Dorsolateral prefrontal cortex (tissue), 122 donors: ENCODE measurements at places on chromosomes 11 and 22.

DNA sequence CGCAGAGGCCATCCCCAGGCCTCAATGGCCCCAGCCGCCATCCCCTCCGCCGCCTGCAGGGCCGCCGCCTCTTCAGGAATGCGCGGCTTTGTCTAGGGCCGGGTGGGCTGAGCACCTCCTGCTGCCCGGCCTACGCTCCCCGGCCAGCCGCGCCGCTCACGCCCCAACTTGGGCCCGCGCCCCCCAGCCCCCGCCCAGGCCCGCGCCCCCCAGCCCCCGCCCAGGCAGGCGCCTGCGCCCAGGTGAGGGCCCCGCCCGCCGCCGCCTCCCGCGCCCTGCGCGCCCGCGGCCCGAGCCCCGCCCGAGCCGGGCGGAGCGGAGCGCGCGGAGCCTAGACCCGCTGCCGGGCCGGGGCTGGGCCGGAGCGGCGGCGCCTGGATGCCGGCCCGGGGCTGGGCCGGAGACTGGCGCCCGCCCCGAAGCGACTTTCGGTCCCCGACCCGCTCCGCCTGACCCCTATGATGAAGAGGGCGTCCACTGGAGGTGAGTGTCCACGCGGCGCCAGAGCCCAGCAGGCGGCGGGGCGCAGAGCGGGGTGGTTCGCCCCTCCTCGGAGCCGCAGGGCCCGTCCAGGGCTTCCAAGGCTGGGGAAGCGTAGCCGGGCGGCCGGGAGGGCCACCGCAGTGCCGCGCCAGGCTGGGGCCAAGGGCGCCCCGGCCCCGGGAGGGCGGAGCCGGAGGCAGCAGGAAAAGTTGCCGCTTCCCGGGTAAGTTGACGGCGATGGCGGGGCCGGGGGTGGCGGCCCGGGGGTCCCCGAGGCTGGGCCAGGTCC lies 34.3 kb upstream of the PRODH start:
- DNase-seq = no peak

DNA sequence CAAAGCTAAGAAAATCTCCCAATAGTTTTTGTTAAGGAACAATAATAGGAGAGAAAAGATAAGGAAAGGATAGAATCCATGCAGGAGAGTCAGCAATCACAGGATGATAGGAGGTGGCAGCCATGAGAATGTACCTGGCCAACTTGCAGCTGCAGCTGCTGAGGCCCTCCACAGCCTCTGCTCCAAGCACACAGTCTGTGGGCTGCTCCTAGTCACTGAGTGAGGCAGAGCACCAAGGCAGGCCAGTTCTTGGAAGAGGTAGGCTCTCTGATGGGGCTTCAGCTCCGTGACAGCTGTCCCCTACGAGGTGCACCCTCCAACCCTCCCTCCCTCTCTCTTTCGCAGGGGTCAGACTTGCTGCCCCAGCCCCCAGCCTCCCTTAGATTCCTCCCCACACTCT lies 5.5 kb upstream of the KCNJ1 start:
- DNase-seq = no peak

GRCh38 chr11:132036746-132037466 lies 666.5 kb downstream of the NTM start:
- DNase-seq = no peak

GRCh38 chr22:23159291-23159630 lies 14.0 kb downstream of the RAB36 start:
- DNase-seq = no peak

GRCh38 chr11:2664791-2665525 lies 34.8 kb downstream of the KCNQ1OT1 start:
- DNase-seq = no peak

DNA sequence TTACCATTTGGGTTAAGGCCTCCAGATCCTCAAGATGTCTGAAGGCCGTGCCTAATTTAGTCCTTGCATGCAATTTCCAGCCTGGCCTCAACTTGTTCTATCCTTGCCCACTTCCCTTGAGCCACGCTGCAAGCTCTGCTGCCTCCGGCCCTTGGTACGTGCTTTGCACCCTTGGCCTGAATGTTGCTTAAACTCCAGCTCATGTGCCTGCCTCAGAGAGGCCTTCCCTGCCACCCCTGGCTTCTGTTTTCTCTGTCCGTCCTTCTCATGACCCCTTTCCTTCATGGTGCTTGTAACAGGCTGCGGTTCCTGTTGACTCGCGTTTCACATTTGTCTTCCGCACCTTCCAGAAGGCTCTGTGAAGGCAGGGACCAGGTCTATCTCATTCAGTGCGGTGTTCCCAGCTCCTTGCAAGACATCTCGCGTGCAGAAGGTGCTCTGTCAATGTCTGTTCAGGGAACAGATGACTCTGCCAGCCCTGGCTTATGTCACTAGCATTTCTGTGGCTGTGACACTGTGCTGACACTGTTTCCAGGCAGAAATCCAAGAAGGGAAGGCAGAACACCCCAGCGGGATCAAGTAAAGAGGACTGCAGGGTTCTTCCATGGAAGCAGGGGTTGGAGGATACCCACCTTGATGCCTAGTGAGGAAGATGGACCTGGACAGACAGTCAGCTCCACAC lies 61.8 kb downstream of the FBLN1 start:
- no peak for DNase-seq

GRCh38 chr11:67006029-67006884 lies 16.7 kb upstream of the SYT12 start:
- no peak for DNase-seq

DNA sequence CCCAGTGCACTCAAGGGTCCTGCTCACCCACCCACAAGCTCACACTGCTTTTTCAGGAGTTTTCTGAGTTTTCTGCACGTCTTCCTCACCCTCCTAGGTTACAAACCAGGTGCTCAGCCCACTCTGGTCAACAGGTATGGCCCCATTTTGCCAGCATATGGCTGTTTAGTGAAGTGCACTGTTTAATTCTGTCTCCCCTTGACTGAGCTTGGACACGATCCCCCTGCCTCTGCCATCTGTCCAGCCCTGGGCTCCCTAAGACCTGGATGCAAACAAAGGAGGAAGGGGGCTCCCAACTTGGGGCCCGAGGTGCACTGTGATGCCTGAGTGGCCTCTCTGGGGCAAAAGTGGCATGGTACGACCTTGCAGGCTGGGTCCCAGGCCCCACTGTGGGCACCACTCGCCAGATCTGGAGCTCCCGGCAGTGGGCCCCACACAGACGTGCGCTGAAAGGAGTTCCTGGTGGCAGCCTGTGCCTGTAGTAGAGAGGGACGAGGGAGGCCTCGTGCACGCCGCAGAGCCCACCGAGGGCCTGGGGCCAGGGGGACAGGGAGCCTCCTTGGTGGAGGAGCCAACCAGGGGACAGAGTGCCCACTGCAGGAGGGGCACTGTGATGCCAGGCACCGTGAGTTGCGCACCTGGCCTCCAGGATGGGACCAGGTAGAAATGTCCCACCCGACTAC lies 37.3 kb upstream of the COMT start:
- no peak for DNase-seq

GRCh38 chr11:92670308-92670890 lies 299.1 kb upstream of the MTNR1B start:
- no peak for DNase-seq

DNA sequence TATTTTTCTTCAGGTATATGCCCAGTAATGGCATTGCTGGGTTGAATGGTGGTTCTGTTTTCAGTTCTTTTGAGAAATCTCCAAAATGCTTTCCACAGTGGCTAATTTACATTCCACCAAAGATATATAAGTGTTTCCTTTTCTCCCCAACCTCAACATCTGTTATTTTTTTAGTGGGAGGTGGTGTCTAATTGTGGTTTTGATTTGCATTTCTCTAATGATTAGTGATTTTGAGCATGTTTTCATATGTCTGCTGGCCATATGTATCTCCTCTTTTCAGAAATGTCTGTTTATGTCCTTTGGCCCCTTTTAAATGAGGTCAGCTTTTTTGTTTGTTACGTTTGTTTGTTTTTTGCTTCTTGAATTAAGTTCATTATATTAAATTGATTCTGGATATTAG lies 760.2 kb downstream of the KCNA4 start:
- DNase-seq = no peak

DNA sequence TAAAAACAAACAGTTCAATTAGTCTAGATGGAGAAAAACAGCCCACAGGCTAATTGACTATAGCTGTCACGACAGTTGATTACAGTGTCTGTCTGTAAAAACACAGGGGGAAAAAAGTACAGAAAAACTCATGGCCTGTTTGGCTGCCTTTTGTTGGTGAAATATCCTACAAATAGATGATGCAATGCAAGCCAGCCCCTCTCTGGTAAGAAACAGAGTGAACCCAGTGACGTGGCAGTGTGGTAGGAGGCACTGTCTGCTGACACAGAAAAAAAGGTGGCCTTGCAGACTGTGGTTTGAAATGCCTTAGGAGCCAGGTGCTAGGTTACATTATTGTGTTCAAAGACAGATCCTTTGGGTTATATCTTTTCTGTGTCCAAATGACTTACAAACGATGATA lies 431.4 kb upstream of the CCDC90B start:
- no peak for DNase-seq

DNA sequence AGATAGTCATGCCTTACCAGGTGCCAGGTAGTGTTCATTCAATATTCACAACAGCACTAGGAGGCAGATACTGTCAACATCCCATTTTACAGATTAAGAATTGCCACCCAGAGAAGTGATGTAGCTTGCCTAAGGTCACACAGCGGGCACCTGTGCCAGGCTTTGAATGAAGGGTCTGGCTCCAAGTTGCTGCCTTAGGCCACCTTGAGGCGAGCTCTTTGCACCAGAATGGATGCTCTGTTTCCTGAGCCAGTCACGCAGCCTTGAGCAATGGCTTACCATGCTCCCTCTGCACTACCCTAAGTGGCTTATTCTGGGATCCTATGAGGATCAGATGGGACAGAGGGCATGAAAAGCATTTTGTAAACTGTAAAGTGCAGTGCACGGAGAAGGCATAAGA lies 25.1 kb upstream of the TIMP3 start:
- no peak for DNase-seq
